ENCODE measurements at places on chromosomes 11 and 22. TPM values are rescaled to one million over a fixed set of nuclear protein-coding genes. Genes with fewer than 3 reads are reported as not detected.

CALCA gene
- total RNA-seq: not detected

C11orf97 gene
- total RNA-seq: not detected

- no peaks in the 10 kb centered on the region for H3K27me3 ChIP-seq
- H3K36me3 ChIP-seq: no peaks in the 10 kb centered on the region
- peaks cover 23% of the 10 kb centered on the region for H3K4me1 ChIP-seq
- DNase-seq: no peak
- H3K27ac ChIP-seq: peak overlapping the region; percentile 29
Measured at GRCh38 chr11:128398517-128399250, 188.7 kb downstream of the ETS1 start.

- H3K36me3 ChIP-seq: peaks cover 83% of the 10 kb centered on the region
- peak overlapping the region; percentile 85 for H3K4me3 ChIP-seq
- peak overlapping the region; percentile 89 for H3K27ac ChIP-seq
- peak; percentile 55 for DNase-seq
- H3K4me1 ChIP-seq: peaks cover 59% of the 10 kb centered on the region
Measured at GRCh38 chr22:30969532-30970355, 679 bp downstream of the TUG1 start.

DNA sequence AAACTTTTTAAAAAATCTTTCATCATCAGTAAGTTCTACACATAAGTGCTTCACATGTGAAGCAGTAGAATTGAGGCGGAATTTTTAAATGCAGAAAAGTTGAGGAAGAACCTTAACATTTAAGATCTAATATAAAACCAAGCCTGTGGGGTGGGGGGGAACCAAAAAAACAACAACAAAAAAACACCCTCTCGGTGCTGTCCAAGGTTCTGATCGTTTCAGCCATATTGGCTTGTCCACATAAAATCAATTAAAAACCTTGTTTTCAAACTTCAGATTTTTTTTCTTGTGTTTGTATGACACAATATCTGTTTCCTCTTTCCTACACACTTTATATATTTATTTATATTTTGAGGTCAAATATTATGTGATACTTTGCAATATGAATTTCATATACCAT lies 130.0 kb downstream of the WNT7B start:
- H3K4me1 ChIP-seq: no peaks in the 10 kb centered on the region
- H3K4me3 ChIP-seq: no peak overlapping the region
- no peak overlapping the region for H3K27ac ChIP-seq
- peaks cover 77% of the 10 kb centered on the region for H3K36me3 ChIP-seq
- DNase-seq: no peak

- no peak overlapping the region for H3K4me3 ChIP-seq
- H3K27me3 ChIP-seq: no peaks in the 10 kb centered on the region
- H3K27ac ChIP-seq: no peak overlapping the region
- H3K36me3 ChIP-seq: no peaks in the 10 kb centered on the region
Measured at GRCh38 chr11:12290477-12290922, 86.9 kb upstream of the PARVA start.
